ENCODE measurements at places on chromosomes 3 and 15. TPM values are rescaled to one million over a fixed set of nuclear protein-coding genes. Genes with fewer than 3 reads are reported as not detected.

Gene SLC4A7
- total RNA-seq: 368 TPM

Gene ZKSCAN7
- total RNA-seq: 9.0 TPM

Gene PP2D1
- not detected for total RNA-seq

Gene PTX3
- total RNA-seq: 266 TPM

Gene ZNF280D
- 25.8 TPM for total RNA-seq

Gene CCR3
- 0.33 TPM for total RNA-seq

Gene JMJD7
- total RNA-seq: 5.0 TPM
